Neural progenitor cell (in vitro differentiated cells): ENCODE measurements at places on chromosomes 11 and 22. TPM values are rescaled to one million over a fixed set of nuclear protein-coding genes. Genes with fewer than 3 reads are reported as not detected.

Gene SMC1B
- total RNA-seq, result 0.06 and 0.09 TPM in 2 replicates

Gene DCHS1
- total RNA-seq, result 4.5 and 9.0 TPM in 2 replicates

Gene SLC22A9
- not detected in 2 replicates for total RNA-seq

Gene HSPB2
- not detected in 2 replicates for total RNA-seq

Gene CATSPER1
- total RNA-seq, result not detected in 2 replicates

Gene MPPED2
- total RNA-seq, result 1.6 and 3.4 TPM in 2 replicates

DNA sequence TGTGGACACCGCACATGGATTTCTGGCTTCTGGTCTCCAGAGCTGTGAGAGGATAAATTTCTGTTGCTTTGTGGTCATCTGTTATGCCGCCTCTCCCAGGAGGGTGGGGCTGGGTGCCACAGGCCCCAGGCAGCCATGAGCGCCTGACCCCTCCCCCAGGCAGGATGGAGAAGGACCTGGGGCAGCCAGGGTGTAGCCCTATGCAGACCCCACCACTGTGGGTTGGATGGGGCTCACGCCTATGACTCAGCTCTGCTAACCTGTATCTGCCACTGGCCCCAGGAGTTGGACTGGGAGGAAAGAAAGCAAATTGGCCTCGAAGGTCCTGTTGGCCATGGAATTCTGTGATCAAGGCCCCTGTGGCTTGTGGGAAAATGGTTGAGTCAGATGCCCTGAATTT, 1351.1 kb downstream of the BRD1 start:
- H3K4me1 ChIP-seq, result no peaks in the 10 kb centered on the region
- H3K27me3 ChIP-seq, result no peaks in the 10 kb centered on the region
- DNase-seq, result no peak
- no peak overlapping the region for H3K27ac ChIP-seq

DNA sequence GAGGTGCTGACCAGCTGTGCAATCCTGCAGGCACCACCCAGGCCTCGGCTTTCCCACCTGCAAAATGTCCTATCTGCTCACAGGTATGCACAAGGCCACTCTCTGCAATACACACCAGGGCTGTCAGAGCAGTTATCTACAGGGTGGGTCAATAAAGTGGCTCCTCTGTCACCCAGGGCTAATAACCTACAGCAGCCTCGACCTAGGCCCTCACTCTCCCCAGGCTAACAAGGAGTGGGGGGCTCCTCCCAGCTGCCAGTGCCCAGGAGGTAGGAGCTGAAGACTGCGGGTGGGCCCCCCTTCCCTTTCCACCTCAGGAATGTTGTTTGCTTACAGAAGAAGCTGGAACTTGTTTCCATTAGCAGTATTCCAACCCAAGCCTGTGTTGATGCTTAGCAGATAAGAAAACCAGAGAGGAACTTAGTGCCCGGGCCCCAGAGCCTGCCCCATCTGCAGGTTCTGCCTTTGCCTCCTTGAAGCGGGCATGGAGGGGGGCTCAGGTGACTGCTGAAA, 26.8 kb downstream of the MYH9 start:
- H3K4me1 ChIP-seq, result peaks cover 58% of the 10 kb centered on the region
- H3K27me3 ChIP-seq, result no peaks in the 10 kb centered on the region
- no peaks in the 10 kb centered on the region for H3K36me3 ChIP-seq
- no peak for DNase-seq

- no peak overlapping the region for H3K27ac ChIP-seq
- no peak overlapping the region for H3K4me3 ChIP-seq
- H3K36me3 ChIP-seq, result no peaks in the 10 kb centered on the region
- H3K27me3 ChIP-seq, result no peaks in the 10 kb centered on the region
These were observed 21.7 kb downstream of the CTTN start for GRCh38 chr11:70420008-70420464.

DNA sequence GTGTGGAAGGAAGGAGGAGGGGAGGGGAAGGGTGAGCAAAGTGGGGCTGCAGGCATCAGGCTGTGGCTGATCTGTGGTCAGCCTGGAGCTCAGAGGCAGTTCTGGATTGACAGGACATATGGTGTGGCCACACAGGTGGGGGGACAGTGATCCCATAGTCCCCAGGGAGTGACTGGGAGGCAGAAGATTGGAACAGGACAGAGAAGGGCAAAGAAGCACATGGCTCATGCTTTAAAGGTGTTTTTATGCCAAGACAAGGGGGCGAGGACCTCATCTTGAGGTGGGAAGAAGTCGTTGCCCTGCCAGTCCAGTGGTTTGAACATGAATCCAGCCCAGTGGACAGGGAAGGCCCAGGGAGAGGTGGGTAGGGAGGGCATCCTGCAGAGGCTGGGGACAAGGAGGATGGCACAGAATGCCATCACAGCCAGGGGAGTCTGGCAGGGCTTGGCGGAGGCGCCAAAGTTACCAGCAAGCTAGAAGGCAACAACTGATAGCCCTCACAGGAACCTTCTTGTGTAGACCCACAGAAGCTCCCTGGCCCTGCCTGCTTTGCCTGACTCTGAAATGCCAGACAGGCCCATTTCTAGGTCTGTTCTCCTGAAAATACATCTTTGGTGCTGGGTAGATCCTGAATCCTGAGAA, 3.1 kb downstream of the BET1L start:
- H3K27ac ChIP-seq, result no peak overlapping the region
- H3K36me3 ChIP-seq, result no peaks in the 10 kb centered on the region
- no peak overlapping the region for H3K4me3 ChIP-seq
- H3K27me3 ChIP-seq, result no peaks in the 10 kb centered on the region

GRCh38 chr11:12765428-12765827, 91.2 kb downstream of the TEAD1 start:
- DNase-seq, result no peak
- no peaks in the 10 kb centered on the region for H3K27me3 ChIP-seq
- no peaks in the 10 kb centered on the region for H3K36me3 ChIP-seq
- no peak overlapping the region for H3K4me3 ChIP-seq

- peaks cover 42% of the 10 kb centered on the region for H3K36me3 ChIP-seq
- H3K27ac ChIP-seq, result no peak overlapping the region
- H3K27me3 ChIP-seq, result no peaks in the 10 kb centered on the region
- H3K4me1 ChIP-seq, result no peaks in the 10 kb centered on the region
These were observed 33.1 kb downstream of the NUP98 start for GRCh38 chr11:3764266-3764665.

- no peak for DNase-seq
- H3K4me1 ChIP-seq, result no peaks in the 10 kb centered on the region
- no peaks in the 10 kb centered on the region for H3K27me3 ChIP-seq
- peaks cover 4% of the 10 kb centered on the region for H3K36me3 ChIP-seq
These were observed 13.3 kb downstream of the ZDHHC5 start for GRCh38 chr11:57681168-57681567.

DNA sequence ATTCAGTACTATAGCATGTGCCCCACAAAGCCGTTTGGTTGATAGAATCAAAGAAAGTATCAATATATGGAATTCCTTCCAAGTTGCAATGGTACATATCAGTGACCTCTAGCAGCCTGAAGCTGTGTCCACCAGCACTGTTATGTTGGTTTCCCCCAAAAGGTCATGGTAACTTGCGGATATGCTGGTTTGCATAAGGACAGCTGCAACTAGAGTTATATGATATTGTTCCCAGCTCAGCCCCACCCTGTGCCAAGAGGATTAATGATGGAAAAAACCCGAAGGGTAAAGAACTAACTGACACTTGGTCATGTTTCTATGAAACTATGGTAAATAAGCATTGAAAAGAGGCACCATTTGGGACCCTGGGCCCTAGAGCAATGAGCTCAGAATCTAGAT, 93.5 kb downstream of the PDHX start:
- H3K4me3 ChIP-seq, result no peak overlapping the region
- H3K36me3 ChIP-seq, result no peaks in the 10 kb centered on the region
- no peaks in the 10 kb centered on the region for H3K27me3 ChIP-seq
- no peaks in the 10 kb centered on the region for H3K4me1 ChIP-seq
- no peak overlapping the region for H3K27ac ChIP-seq
- DNase-seq, result no peak
